Activated CD4-positive, alpha-beta memory T cell treated with anti-CD3 and anti-CD28 coated beads, Interleukin-2, amount 10 ng/mL, durations not matched to agents 7 days and 5 days (primary cell): ENCODE measurements at places on chromosomes 13 and 19. TPM values are rescaled to one million over a fixed set of nuclear protein-coding genes. Genes with fewer than 3 reads are reported as not detected.
A peak's percentile ranks its signal among the peaks of the same experiment; 100 is the strongest.

CEACAM1 gene
- total RNA-seq: 38.2 TPM

RNF126 gene
- 82.2 TPM for total RNA-seq

CEACAM3 gene
- not detected for total RNA-seq

DNA sequence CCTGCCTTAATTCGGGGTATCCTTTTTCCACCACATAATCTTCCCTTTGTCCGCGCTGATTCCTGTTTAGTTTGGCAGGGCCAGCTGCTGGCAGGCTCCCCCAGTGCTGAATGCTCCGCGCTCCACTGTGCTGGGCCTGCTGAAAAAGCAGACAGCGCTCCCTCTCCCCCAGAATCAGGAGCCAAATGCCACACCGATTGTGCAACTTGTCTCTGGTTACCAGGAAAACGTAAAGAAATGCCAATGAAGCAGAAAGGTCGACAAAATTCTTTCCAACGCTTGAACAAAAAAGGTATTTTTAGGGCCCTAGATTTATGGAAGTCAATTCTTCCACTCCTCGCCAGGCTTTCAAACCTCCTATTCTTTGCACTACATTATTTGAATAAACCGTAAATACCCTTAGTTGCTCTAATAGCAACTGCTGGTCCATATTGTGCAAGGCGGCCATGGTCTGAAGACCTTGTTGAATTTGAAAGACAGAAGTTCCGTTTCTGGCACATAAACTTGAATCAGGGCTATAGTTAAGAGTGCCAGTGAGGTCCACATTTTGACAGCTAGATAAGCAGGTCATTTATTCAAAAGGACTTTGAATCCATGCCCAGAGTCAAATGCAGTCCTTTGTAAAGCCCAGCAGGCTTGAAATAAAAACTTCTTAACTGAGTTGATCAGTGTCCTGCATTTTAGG, 206.7 kb upstream of the RFC3 start:
- H3K4me3 ChIP-seq: peak overlapping the region; percentile 80
- H3K4me1 ChIP-seq: peaks cover 41% of the 10 kb centered on the region
- H3K27ac ChIP-seq: peak overlapping the region; percentile 97
- no peak for DNase-seq

DNA sequence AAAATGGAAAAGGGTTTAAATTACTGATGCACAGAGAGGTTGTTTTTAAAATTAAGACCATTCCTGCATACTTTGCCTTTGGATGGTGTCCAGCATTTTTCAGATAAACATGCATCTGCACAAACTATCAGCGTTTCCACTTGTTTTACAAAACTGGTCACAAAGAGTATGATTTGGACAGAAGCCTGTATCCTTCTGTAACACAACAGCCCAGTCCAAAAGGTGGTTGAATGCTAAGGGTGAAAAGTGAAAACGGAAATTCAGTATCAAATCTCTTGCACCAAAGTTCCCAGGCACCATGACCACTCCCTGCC, 21.7 kb upstream of the DOCK9 start:
- H3K4me1 ChIP-seq: peaks cover 80% of the 10 kb centered on the region
- no peak overlapping the region for H3K4me3 ChIP-seq
- no peaks in the 10 kb centered on the region for H3K27me3 ChIP-seq
- DNase-seq: no peak
